ENCODE measurements at places on chromosomes 7 and 10. TPM values are rescaled to one million over a fixed set of nuclear protein-coding genes. Genes with fewer than 3 reads are reported as not detected.

- no peak for DNase-seq
Measured at GRCh38 chr10:132440791-132441565, 44.0 kb downstream of the PWWP2B start.

- DNase-seq = no peak
Measured at GRCh38 chr7:123751821-123752220, 3.0 kb upstream of the WASL start.

DNA sequence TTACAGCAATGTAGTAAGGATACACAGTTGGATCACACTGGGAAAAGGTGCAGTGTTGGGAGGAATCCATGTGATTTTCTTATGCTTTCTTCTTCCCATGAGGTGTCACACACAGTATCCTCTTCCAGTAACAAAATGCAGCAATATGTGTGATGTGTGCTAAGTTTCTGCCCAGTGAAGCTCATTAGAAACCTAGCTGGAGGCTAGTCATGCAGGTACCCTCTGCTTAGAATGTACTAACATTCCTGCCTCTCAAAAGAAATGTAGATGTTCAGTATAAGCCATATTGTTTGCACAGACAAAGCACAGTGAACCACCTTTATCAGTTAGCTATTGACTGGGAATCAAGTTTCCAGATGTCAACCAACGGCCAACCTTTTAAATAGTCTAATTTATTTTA is 12.9 kb upstream of the KCND2 start:
- DNase-seq = no peak

GRCh38 chr10:131259535-131259934 is 52.0 kb downstream of the TCERG1L start:
- no peak for DNase-seq

DNA sequence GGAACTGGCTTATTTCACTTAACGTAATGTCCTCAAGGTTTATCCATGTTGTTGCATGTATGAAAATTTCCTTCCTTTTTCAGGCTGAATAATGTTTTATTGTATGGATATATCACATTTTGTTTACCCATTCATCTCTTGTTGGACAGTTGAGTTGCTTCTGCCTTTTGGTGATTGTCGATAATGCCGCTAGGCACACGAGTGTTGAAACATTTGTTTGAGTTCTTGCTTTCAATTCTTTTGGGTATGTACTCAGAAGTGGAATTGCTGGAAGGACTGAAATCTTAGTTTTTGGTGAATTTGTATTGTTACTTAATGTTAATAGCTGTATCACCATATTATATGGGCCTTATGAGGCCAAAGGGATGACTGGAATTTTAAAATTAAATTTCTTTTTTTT is 23.6 kb downstream of the CCNY start:
- DNase-seq = no peak

- no peak for DNase-seq
Measured at GRCh38 chr10:26217396-26218086, 967 bp downstream of the GAD2 start.

GRCh38 chr7:77330169-77330882 is 85.8 kb downstream of the GSAP start:
- no peak for DNase-seq

GRCh38 chr10:71213127-71213621 is 804 bp downstream of the UNC5B start:
- DNase-seq = no peak

DNA sequence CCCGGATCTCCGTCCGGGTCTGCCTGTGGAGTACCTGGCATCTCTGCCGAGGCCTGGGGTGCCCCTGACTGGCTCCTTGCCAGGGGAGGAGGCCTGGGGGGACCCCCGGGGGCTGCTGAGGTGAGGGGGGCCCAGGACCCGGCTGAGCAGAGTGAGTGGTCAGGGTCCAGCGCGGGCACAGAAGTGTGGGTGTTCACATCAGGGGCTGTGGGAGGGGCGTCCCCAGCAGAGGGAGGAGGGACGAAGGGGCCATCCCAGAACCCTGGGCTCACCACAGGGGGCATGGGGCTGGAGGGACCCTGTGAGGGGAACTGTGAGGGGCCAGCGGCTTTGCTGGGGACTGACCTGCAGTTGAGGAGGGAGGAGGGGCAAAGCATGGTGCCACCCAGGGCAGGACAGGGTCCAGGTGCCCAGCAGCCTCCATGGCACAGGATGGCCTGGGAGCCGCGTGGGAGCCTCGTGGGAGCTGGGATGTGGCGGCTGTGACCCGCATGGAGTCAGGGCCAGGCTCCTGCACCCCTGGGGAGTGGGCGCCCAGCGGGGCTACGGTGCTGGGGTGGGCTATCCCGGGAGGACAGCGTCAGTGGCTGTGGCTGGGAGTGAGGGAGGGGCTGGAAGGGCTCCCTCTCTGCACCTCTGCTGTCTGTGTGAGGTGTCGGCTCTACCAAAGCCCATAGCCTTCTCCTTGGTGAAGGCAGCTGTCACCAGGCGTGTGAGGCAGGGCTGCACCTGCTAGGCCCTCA is 91.2 kb downstream of the DNAJB6 start:
- no peak for DNase-seq

GRCh38 chr7:44466300-44467216 is 23.9 kb downstream of the NUDCD3 start:
- DNase-seq = peak; percentile 66

- DNase-seq = no peak
Measured at GRCh38 chr10:43986374-43986773, 337.7 kb upstream of the ZNF32 start.

- no peak for DNase-seq
Measured at GRCh38 chr10:131920151-131920550, 19.3 kb downstream of the PPP2R2D start.

DNA sequence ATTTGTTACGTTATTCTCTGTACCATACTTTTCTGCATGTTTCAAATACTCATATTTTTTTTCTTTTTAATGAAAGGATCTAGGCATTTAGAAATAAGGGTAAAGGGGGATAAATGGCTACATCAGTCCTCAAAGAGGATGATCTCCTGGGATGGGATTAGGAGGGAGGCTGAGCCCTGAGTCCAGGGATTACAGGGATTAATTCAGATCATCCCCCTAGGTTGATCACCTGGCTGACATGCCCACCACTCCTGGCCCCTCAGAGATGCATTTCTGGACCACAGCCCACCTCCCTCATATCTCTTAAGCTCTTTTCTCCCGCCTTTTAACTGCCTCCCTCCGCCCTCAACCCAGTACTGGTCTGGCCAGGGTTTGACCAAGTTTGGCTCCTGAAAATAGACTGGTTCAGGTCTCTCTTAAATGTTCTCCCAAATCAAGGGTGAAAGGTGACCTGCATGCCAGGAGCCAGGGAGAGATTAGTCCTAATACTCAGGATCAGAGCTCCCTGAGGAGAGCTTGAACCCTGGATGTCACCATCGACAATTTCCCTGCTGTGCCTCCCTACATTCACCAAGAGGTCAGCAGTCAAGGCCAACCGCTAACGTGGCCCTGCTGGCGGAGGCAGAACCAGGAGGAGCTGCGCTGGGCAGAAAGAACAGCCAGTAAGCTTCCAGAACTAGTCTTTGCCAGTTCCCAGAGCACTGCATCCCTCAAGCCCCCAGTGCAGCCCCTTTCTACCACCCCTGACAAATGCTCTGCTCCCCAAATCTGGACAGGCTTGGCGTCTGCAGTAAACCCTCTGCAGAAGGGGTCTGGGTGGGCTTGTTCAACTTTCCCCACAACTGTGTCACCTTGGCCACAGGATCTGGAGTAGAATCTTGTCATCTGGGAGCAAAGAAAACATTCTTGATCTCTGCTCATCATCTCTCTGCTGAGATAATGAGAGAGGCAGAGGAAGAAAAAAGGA is 3.0 kb upstream of the CCDC136 start:
- no peak for DNase-seq

- no peak for DNase-seq
Measured at GRCh38 chr7:157125376-157126223, 13.1 kb upstream of the UBE3C start.

DNA sequence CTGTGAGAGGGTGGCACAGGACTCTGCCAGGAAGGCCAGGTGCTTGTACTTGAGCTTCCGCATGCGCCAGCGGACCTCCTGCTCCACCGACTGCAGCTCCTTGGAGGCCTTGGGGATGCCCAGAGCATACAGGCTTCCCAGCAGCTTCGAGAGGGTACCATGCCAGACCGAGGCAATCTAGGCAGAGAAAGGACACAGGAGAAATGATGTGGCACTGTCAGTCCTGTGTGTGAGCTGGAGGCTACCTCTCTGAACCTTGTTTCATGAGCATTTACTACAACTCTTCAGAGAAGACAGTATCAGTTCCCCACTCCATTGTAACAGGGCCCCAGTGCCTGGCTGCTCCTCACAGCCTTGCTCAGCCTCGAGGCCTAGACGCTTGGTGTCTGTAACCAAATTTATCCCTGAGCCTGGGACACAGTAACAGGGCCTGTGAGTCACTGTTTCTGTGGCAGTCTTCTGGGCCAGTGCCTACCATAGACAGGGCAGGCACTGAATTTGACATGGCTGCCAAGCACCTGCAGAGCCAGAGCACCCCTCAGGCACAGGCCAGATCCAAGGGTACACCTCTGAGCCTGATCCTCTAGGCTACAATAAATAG is 5.8 kb downstream of the TBRG4 start:
- DNase-seq = no peak

GRCh38 chr10:44995914-44996669 is 4.6 kb upstream of the ZNF22 start:
- no peak for DNase-seq

GRCh38 chr10:63675171-63675570 is 154.0 kb downstream of the REEP3 start:
- no peak for DNase-seq

DNA sequence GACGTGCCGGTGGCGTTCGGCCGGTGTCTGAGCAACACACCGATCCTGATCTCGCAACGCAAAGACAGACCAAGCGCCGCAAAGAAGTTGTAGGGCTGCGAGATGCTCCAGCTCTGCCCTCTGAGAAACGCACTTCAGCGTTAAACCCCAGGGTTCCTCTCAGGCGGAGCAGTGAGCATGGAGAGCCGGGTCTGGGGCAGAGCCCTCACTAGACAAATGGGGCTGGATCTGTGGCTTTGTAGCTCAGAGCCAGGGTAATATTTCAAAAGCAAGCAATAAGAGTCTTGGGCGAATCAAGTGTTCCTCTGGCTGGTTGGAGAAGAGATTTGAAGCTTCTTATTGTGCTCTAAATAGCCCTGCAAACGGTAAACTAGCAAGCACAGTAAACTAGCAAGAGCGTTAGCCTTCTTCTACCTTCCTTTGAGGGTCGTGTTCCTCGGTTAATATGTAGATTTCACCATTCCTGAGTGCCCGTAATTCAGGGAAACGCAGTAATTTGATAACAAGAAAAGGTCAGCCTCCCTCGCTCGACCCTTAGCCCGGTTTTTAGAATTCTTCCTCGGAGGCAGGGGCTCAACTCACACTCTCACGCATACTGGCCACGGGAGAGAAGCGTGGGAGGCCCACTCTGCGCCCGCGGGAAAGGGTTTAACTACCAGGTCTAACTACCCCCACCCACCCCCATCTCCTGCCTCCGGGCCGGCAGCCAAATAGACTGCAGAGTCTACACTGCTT is 6.7 kb downstream of the SKAP2 start:
- DNase-seq = no peak

DNA sequence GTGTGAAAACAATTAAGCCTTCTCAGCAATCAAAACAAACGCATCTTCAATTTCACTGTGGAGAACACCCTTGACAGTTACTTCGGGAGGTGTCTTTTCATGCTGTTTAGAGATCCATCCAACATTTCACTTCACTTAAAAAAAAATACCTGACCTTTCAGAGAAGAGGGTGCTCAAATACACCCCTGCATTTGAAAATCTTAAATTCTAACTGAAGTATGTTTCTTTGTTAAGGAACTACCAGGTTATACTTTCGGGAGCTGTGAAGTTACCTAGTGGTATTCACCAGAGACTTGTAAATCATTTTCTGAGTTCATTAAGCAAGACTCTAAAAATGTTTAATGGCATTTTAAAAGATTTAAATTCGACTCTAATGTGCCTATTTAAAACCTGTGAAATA is 38.8 kb downstream of the CNPY1 start:
- no peak for DNase-seq

DNA sequence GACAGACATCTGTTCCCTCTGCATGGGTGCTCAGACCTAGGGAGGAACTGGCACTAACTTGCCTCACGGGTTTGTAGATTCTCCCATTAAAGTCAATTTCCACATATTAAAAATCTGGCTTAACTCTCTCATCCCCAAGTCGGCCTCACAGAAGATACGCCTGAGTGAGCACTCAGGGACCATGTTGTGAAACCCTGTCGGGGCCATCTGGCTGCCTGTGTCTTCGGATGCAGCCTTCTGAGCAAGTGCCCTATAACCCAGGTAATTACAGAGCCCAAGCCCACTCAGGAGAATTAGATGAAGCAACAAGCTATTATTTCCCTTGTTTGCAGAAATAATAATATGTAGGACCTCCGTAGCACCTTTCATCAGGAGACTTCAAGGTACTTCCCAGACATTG is 219.3 kb upstream of the GLI3 start:
- DNase-seq = no peak

GRCh38 chr10:61047788-61048560 is 104.0 kb upstream of the RHOBTB1 start:
- DNase-seq = no peak

- DNase-seq = no peak
Measured at GRCh38 chr7:151018421-151019129, 5.7 kb downstream of the ATG9B start.

PNLIPRP2 gene
- total RNA-seq = not detected

EPHB6 gene
- total RNA-seq = 0.64 TPM

FBXL15 gene
- 23.7 TPM for total RNA-seq

HDAC9 gene
- total RNA-seq = 15.0 TPM

SLC16A9 gene
- total RNA-seq = 0.24 TPM

NPSR1 gene
- total RNA-seq = not detected

MEPCE gene
- 44.0 TPM for total RNA-seq

EPHB4 gene
- 1.2 TPM for total RNA-seq

BAIAP2L1 gene
- total RNA-seq = 1.1 TPM

POU6F2 gene
- 0.28 TPM for total RNA-seq

EPO gene
- total RNA-seq = not detected

CALML3 gene
- not detected for total RNA-seq

TSPAN33 gene
- total RNA-seq = 74.0 TPM

IFIT1B gene
- total RNA-seq = not detected

SH2D4B gene
- total RNA-seq = 0.25 TPM

KIAA1217 gene
- total RNA-seq = 2.3 TPM

TRPV6 gene
- not detected for total RNA-seq

All from natural killer cell treated with Interleukin-12 subunit alpha and Interleukin-12 subunit beta and Interleukin-15 and Interleukin-18, amount 100 ng/mL, for 72 hours (primary cell).